Sigmoid colon (tissue), 7 donors: ENCODE measurements at places on chromosomes 4 and X. TPM values are rescaled to one million over a fixed set of nuclear protein-coding genes. Genes with fewer than 3 reads are reported as not detected.

MAGEA1 gene
- polyA plus RNA-seq = not detected

TAF7L gene
- polyA plus RNA-seq = not detected

PRKG2 gene
- 1.2 TPM for polyA plus RNA-seq

DNA sequence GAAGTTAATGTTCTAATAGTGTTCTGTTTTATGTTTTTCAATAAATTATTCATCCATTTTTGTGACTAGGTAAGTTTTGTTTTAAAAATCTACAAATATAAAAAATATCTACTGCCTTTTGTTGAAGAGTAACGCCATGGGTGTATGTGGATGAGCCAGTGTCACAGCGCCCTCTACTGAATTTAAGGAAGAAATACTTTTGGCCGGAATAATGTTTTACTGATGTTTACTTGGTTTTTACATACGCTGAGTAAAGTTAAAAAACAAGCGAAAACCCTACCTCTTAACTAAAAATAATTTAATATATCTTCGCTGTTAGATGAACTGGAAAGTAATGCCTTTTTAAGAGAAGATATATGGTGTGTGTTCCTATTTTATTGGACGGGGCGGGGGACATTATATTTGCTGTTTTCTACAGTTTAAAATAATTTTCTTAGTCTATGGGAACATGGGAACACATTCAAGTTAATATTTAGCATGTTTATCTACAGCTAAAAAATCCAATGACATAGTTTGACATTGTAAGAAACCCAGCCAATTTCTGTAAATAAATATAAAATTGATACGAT lies 86.1 kb downstream of the CPE start:
- DNase-seq = no peak
- H3K4me1 ChIP-seq = peaks cover 11% of the 10 kb centered on the region
- H3K27me3 ChIP-seq = no peaks in the 10 kb centered on the region
- no peak overlapping the region for H3K27ac ChIP-seq

DNA sequence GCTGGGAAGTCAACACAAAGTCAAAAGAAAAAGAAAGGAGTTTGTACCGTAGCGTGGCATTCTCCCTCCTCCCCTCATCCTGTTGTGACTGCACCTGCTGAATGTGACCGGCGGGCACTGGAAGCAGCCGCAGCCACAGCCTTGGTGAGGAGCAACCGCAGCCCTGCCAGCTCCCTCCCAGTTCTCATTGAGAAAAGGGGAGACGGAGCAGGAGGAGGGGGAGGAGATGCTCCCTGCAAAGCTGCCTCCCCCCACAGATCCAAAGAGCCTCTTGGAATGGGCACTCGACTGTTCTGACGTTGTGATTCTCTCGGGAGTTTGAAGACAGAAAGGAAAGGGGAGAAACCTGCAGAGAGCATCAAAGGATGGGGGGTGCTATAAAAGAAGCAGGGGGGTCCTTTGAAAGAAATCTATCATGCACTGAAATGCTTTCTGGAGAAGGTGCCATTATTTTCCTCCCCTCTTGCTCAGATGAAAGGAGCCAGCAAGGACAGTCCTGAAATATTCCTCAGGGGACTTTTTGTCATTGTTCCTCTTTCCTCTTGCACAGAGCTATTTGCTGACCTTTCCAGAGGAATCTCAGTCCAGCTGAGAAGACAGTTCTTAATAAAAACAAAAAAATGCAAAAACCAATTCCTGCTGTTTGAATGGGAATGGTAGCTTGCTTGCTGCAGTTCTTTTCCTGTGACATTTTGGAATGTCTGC lies 429.7 kb downstream of the MAPK10 start:
- no peak overlapping the region for H3K4me3 ChIP-seq
- H3K27me3 ChIP-seq = no peaks in the 10 kb centered on the region
- no peaks in the 10 kb centered on the region for H3K36me3 ChIP-seq
- peaks cover 14% of the 10 kb centered on the region for H3K4me1 ChIP-seq
- DNase-seq = no peak
- no peak overlapping the region for H3K27ac ChIP-seq

GRCh38 chr4:87270144-87270543 lies 49.7 kb upstream of the KLHL8 start:
- H3K36me3 ChIP-seq = no peaks in the 10 kb centered on the region
- no peak overlapping the region for H3K4me3 ChIP-seq
- no peaks in the 10 kb centered on the region for H3K27me3 ChIP-seq

DNA sequence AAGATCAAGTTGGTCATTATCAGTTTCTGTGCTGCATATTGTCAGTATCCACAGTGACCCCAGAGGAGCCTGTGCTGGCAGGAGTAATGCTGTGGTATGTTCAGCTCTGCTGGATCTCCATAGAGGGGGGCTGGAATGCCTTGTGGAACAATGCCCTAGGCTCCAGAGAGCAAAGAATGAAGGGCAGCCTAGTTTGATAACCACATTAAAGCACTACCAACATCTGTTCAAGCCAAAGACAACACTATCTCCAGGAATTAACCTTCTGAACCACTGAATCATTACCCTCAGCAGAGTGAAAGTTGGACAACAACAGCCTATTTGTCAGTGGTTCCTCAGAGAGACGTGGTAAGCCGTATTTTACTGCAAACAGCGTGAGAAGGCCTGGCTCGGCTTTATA lies 192.3 kb upstream of the CXorf66 start:
- no peak for DNase-seq
- no peaks in the 10 kb centered on the region for H3K36me3 ChIP-seq
- H3K27me3 ChIP-seq = no peaks in the 10 kb centered on the region

- no peaks in the 10 kb centered on the region for H3K36me3 ChIP-seq
- H3K27ac ChIP-seq = no peak within 1 kb of the TSS
- H3K4me1 ChIP-seq = peaks cover 17% of the 10 kb centered on the region
- peak; percentile 67 for DNase-seq
- H3K4me3 ChIP-seq = peak within 1 kb of the TSS; percentile 64
These were observed at the start of gene ZIC3 for GRCh38 chrX:137565921-137566745. Gene ZIC3 (plus strand): TSS chrX:137566127. CDS start chrX:137566692, 565 bp downstream.

- no peak for DNase-seq
- no peaks in the 10 kb centered on the region for H3K36me3 ChIP-seq
- no peaks in the 10 kb centered on the region for H3K4me1 ChIP-seq
- no peak overlapping the region for H3K27ac ChIP-seq
- no peak overlapping the region for H3K4me3 ChIP-seq
- no peaks in the 10 kb centered on the region for H3K27me3 ChIP-seq
These were observed 72.7 kb upstream of the IL15 start for GRCh38 chr4:141563723-141564122.

GRCh38 chrX:54807524-54808108 lies at the start of gene MAGED2:
Gene MAGED2 (plus strand): TSS chrX:54807745. CDS start chrX:54809332, 1,587 bp downstream.
- H3K27me3 ChIP-seq = no peaks in the 10 kb centered on the region
- peak within 1 kb of the TSS; percentile 91 for H3K27ac ChIP-seq
- peaks cover 8% of the 10 kb centered on the region for H3K36me3 ChIP-seq
- peaks cover 13% of the 10 kb centered on the region for H3K4me1 ChIP-seq
- DNase-seq = no peak
- H3K4me3 ChIP-seq = peak within 1 kb of the TSS; percentile 55
